ENCODE measurements at places on chromosomes 16 and 17. TPM values are rescaled to one million over a fixed set of nuclear protein-coding genes. Genes with fewer than 3 reads are reported as not detected.

BCL6B gene
- 1.4 TPM for total RNA-seq

MYH8 gene
- total RNA-seq, result not detected

TMC8 gene
- total RNA-seq, result 102 TPM

DNA sequence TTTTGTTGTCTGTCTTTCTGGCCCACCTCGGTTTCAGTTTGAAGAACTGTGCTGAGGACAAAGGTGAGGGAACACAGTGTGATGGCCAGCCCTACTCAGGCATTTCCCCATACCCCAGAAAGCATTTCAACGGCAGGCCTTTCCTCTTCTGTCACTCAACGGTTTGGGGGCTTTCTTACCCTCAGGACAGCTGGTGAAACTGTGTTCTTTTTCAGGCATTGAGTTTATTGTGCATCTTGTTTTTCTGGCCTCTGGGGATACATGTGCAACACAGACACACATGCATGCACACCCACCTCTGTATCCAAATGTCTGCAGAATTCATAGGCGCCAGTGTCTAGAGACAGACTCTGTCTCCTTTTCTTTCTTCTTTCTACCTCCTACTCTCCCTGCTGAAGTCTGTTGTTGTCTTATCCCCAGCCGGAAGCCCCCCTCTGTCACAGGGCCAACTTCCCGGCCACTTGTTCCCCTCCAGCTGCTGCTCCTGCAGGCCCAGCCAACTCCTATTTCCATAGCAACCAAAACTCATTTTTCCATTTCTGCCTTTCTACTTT lies 17.0 kb downstream of the CHD9 start:
- no peak for DNase-seq
- peaks cover 25% of the 10 kb centered on the region for H3K4me1 ChIP-seq
- H3K36me3 ChIP-seq, result peaks cover 2% of the 10 kb centered on the region
- H3K27me3 ChIP-seq, result no peaks in the 10 kb centered on the region
- H3K27ac ChIP-seq, result no peak overlapping the region

DNA sequence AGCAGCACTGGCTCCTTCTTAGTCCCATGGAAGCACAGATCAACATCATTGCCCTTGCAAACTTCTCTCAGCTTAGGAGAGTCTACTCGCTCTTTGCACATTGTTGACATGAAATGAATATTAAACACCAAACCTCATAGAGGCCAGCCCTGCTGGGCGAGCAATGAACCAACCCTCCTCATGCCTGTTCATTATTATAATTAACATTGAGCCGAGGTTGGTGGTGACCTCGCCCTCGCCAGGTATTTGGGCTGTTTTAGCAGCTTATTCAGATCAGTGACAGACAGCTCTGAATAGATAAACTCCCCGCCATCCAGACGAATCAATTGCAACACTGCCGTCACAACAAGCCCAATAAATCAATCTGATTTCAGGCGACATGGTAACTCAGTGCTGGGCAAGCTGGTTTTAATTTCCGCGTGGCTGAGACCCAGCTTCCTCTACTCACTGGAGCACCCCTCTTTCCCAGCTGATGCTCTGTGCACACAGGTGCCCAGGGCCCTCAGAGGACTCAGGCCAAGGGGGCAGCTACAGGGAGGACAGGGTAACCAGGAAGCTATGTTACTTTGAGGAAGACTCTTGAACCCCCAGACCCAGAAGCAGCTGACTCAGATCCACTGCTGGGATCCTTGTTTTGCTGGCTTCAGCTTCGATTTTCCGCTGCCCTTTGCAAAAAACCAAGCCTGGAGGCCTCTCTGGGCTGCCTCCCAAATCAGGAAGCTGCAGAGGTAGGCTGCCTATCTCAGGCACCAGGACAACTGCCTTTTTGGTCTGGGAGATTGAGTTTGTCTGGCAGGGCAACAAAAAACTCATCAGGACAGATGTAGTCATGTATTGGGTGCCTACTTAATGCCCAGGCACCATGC lies 10.7 kb upstream of the SEZ6 start:
- H3K36me3 ChIP-seq, result no peaks in the 10 kb centered on the region
- no peak overlapping the region for H3K27ac ChIP-seq
- peaks cover 15% of the 10 kb centered on the region for H3K4me1 ChIP-seq
- peaks cover 33% of the 10 kb centered on the region for H3K27me3 ChIP-seq

- peaks cover 17% of the 10 kb centered on the region for H3K36me3 ChIP-seq
- no peaks in the 10 kb centered on the region for H3K27me3 ChIP-seq
- H3K4me1 ChIP-seq, result peaks cover 77% of the 10 kb centered on the region
- peak overlapping the region; percentile 93 for H3K4me3 ChIP-seq
These were observed 527 bp downstream of the TRAF4 start for GRCh38 chr17:28744104-28744971.

- no peaks in the 10 kb centered on the region for H3K36me3 ChIP-seq
- no peak overlapping the region for H3K27ac ChIP-seq
- peak; percentile 59 for DNase-seq
- peak overlapping the region; percentile 46 for H3K4me3 ChIP-seq
- H3K4me1 ChIP-seq, result peaks cover 11% of the 10 kb centered on the region
These were observed 426.7 kb upstream of the MAF start for GRCh38 chr16:80027007-80027965.
